ENCODE measurements at places on chromosomes 12 and 14.

- no peak for DNase-seq
Observed at GRCh38 chr12:2884810-2885209, 5.9 kb upstream of the TULP3 start.

DNA sequence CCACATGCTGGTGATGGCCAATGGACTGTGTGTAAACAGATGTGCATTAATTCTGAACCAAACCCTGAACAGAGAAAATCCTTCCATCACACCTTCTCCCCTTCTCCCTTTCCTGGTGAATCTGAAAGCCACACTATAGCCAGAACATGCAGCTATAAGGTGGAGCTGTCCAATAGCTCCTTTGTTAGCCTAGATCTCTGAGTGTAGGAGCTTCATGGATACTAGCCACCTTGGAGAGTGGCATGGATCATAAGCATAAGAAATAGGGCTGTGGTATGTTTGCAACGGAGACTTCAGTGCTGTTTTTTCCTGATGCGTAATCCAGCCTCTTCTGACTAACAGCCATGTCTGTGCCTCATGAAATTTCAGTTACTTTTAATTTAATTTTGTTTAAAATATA is 364.5 kb downstream of the BTG1 start:
- DNase-seq = no peak

GRCh38 chr12:4224206-4224889 is 49.2 kb upstream of the CCND2 start:
- no peak for DNase-seq

GRCh38 chr12:19402743-19403431 is 36.4 kb upstream of the AEBP2 start:
- DNase-seq = no peak

DNA sequence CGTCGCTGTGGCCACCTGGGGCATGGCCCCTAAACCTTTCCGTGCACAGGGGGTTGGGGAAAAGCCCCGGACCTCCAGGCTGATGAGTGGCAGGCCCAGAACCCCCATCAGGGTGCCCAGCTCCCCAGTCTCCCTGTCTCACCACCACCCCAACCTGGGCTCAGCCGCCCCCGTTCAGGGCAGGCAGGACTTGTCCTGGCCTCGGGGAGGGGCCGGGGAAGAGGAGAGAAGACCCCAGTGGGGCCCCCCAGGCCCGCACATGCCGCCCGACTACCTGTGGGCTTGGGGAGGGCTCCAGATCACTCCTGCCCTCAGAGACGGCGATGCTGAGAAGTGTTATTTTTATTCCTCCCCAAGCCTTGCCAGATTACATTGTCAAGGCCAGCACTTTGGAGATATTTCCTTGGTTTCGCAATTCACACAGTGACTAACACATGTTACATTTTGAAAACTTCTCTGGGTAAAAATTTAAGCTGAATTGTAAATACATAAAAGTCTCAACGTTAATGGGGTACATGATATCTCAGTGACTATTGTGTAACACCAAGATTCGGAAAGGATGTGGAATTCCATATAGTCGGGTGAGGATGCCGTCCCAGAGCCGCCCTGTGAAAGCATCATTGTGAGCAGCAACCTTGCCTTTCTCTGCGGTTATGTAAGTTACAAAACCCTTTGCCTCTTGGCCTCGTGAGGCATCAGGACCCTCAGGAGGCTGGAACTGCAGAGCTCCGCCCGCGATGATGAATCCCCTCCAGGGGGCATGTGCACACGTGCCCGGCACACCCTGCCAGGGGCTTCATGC is 85.6 kb upstream of the DIO3 start:
- no peak for DNase-seq

DNA sequence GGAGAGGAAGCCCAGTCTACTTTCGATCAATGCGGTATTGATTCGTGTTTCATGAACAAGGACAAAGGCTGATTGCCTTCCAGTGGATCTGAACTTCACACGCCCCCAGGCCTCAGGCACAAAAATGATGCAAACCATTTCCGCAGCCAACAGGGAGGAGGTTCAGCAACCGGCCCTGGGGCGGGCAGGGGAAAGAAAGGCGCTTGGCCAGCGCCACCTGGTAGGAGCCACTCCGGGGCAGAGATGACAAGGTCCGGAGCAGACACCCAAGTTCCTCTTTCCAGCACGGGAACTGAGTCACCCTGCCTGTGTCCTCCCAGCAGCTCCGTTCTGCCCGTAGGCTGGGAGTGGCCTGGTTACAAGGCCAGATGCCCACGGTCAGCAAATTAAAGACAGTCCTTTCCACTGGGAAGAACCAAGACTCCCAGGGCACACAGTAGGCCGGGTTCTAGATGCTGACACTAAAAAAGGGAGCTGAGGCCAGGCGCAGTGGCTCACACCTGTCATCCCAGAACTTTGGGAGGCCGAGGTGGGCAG is 136.3 kb downstream of the SCARB1 start:
- no peak for DNase-seq

DNA sequence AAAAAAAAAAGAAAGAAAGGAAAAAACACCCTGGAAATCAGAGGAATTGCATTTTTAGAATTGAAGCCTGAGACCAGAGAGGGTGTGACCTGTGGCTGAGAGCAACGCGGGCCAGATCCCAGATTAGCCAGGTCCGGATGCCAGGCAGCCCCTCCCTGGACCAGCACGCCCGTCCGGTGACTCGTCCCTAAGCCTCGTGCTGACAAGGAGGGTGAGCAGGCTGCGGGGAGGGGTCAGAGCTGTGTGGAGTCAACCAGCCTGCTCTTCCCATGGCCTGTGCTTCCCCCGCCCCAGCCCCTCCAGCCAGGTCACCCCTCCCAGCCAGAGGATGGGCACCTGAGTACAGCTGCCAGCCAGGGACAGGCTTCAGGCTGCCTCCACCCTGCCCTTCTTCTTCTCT is 4.2 kb upstream of the KLC1 start:
- no peak for DNase-seq

GRCh38 chr12:122903693-122904034 is 7.7 kb upstream of the VPS37B start:
- no peak for DNase-seq

GRCh38 chr12:6936636-6937480 is 6.8 kb upstream of the RNU7-1 start:
- peak; percentile 50 for DNase-seq

DNA sequence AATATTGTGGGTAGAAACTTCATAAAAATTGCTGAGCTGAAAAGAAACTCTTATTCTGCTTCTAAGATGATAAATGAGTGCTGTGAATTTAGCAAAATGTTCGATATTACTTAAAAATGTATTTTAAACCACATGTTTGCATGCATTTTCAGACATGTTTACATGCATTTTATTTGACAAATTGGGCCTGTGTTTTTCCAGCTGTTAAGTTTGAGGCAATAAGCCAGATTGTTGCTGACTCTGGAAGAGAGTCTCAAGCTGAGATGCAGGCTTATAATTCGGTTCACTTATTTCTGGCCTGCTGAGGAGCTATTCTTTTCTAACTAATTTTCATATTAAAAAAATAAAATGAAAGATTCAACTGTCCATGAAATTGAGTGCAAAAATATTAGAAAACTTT is 110.1 kb downstream of the SYNE2 start:
- DNase-seq = no peak

DNA sequence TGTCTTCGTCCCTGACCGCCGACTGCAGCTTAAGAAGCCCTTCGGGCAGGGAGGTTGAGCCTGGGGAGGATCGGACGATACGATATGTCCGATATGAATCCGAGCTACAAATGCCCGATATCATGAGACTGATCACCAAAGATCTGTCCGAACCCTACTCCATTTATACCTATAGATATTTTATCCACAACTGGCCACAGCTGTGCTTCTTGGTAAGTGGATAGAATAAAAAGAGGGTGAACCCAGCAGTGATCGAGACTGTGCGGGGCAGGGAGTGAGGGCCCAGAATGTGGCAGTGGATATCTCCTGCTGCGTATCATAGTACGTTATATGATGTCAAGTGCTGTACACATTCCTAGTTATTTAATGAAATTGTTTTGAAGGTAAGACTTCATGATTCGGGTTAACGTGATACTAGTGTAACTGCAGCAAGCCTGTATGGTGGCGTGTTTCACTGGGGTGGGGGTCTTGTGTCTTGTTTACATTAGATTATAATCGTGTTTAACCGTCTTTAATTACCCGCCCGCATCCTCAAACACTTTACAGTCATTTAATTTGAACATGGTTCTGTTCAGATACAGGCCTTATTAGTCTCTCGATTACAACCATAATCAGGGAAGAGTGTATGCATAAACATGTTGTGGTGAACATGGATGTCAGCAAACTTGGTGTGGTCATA is 1.3 kb downstream of the NAA30 start:
- DNase-seq = no peak

GRCh38 chr12:121933522-121934308 is 15.3 kb downstream of the CFAP251 start:
- no peak for DNase-seq

DNA sequence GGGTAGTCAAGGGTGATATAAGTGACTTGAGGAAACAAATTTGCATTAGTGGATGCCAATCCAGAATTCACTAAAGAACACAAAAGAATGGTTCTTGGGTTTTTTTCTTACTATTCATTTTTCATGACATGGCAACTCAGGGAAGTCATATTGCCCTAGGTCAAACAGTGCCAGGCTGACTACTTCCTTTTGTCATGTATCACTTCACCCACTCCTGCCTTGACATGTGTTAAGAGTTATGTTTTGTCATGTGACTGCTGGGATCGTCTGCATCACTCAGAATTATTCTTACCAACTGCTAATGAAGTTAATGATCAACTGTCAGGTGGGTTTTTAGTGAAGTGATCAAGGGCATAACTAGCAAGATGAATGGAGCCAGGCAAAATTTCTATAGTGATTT is 74.2 kb downstream of the PRORP start:
- no peak for DNase-seq

GRCh38 chr12:108611884-108612415 is 14.1 kb upstream of the TMEM119 start:
- DNase-seq = no peak

DNA sequence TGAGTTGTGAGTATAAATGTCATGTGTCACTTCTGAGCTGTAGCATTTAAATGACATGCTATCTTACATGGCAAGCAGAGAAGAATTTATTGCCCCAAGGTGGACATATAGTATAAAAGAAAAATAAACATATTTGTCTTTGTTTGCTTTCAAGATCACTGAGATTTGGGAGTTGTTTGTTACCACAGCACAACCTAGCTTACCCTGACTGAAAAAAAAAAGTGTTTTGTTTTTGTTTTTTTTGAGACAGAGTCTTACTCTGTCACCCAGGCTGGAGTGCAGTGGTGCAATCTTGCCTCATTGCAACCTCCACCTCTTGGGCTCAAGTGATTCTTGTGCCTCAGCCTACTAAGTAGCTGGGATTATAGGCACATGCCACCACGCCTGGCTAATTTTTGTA is 596.5 kb downstream of the MED13L start:
- no peak for DNase-seq

GRCh38 chr14:36818246-36818645 is 156.6 kb downstream of the PAX9 start:
- no peak for DNase-seq

DNA sequence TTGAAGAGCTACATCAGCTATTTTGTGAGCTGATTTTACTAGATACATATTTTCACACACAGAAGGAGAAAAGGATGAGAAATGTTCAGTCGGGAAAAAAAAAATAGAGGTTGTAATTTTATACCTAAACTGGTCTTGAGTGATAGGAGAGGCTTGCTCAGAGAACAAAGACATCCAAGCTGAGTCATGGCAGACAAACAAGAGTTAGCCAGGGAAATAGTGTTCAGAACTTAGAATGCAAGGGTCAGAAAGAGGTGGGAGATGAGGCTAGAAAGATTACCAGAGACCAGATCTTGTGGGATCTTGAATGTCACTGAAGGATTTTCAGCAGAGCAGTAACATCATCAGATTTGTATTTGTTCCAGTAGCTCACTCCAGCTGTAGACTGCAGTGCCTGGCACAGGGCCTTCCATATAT is 121.9 kb upstream of the ATF1 start:
- no peak for DNase-seq

GRCh38 chr12:114904254-114905003 is 220.5 kb upstream of the TBX3 start:
- DNase-seq = no peak

GRCh38 chr12:41011939-41012338 is 176.2 kb upstream of the PDZRN4 start:
- no peak for DNase-seq

GRCh38 chr12:21751517-21751916 is 23.0 kb downstream of the KCNJ8 start:
- no peak for DNase-seq

DNA sequence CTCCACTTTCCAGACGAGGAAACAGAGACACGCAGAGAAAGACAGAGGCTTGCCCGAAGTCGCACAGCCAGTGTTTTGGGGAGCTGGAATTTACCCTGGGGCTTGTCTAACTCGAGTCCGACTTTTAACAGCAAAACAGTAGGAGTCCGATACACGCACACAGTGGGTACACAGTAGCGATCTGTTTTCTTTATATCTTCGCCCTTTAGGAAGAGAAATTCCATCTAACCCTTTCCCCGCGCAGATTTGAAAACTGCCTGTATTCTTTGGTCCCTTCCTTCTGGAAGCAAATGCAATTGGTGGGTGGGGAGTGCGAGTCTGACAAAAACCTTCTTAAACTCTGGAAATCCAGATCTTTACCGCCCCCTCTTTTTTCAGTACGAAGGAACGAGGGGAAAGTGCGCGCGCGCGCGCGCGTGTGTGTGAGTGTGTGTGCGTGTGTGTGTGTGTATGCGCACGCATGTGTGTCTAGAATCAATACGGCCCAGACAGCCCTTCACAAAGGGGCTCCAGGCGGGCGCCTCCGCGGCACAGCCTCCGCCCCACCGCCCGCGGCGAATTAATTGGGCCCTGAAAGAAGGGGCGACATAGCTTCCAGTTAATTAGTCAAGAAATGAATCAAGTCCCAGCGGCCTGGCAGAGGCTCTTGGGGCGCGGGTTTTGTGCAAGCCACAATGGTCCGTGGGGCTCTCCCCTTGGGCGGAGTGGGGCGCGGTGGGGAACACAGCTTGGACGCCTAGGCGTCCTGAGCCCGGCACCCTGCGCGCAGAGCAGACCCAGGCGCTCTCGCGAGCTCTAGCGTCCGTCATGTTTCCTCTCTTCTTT is 14.0 kb upstream of the TBX3 start:
- DNase-seq = no peak

DNA sequence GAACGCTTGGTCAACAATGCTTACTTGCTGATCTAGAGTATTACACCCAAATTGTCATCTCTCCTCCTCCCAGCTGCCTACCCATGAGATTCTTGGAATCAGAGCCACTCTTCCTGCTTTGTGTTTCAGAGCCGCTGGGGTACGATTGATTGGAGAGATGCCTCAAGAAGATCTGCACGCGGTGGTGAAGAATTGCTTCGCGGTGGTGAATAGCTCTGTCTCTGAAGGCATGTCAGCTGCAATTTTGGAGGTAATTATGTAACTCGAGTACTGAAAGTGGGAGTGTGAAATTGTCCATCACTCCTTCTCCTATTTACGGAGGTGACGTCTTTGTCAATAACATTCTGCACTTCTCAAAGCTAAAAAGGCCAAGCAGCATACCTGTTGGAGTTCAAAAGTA is 93.9 kb downstream of the GLT1D1 start:
- DNase-seq = no peak

GRCh38 chr12:76035045-76035444 is 3.5 kb upstream of the PHLDA1 start:
- DNase-seq = no peak

- DNase-seq = no peak
Observed at GRCh38 chr12:112179341-112179740, 54.0 kb downstream of the TRAFD1 start.
